ENCODE measurements at places on chromosomes 13 and 19.

DNA sequence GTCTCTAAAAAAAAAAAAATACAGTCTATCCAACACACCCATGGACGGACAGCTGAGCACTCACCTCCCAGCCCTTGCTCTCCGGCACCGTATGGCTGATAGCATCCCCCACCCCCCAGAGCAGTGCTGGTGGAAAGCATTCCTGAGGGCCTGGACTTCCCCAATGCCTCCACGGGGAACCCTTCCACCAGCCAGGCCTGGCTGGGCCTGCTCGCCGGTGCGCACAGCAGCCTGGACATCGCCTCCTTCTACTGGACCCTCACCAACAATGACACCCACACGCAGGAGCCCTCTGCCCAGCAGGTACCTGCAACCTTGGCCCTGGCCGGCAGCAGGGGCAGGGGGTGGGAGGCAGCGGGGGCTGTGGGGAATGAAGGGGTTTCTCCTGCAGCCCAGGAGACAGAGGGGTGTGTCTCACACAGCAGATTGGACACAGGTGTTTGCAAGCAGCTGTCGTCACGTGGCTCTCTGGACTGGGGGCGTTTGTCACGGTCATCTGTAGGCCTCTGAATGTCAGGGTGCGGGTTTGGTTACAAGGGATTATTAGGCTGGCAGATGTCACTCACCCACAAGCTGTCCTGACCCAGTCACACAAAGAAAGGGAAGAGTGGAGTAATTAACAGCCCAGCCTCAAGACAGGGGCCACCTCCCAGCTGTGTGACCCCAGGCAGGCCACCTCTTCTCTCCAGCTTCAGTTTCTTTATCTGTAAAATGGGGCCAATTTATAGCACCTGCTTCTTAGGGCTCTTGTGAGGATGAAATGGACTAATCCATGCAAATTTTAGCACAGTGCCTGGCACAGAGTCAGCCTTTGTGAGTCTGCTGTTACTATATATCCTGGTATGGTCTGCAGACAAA is 19.3 kb downstream of the PLD3 start:
- no peak overlapping the region for H3K27ac ChIP-seq
- no peak for DNase-seq
- H3K27me3 ChIP-seq: no peaks in the 10 kb centered on the region
- peaks cover 24% of the 10 kb centered on the region for H3K36me3 ChIP-seq

DNA sequence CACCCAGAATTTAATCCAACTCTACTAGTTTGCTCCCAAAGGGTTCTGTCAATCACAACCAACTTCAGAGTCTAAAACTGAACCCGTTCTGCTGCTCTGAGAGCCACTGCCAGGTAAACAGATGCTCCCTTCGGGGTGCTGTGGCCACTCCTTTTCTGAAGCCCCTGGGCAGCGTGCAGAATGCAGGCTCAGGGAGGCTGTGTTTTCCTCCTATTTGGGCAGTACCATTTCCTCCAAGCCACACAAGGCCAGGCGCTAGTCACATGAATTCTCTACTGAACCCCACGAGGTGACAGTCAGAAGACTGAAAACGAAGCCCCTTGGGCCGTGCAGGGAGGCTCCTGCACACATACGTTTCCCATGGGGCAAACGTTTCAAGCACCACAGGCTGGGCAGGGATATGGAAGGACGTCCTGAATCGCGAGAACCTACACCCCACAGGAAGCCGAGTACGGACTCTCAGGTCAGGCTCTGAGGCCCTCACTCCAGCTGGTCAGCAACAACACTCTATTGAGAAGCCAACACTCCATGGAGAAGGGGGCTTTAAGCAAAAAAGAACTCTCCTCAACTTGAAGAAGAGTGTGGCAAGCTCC is 71.8 kb downstream of the CCDC70 start:
- no peaks in the 10 kb centered on the region for H3K4me1 ChIP-seq
- H3K4me3 ChIP-seq: no peak overlapping the region
- no peak for DNase-seq
- no peak overlapping the region for H3K27ac ChIP-seq
- H3K36me3 ChIP-seq: no peaks in the 10 kb centered on the region

DNA sequence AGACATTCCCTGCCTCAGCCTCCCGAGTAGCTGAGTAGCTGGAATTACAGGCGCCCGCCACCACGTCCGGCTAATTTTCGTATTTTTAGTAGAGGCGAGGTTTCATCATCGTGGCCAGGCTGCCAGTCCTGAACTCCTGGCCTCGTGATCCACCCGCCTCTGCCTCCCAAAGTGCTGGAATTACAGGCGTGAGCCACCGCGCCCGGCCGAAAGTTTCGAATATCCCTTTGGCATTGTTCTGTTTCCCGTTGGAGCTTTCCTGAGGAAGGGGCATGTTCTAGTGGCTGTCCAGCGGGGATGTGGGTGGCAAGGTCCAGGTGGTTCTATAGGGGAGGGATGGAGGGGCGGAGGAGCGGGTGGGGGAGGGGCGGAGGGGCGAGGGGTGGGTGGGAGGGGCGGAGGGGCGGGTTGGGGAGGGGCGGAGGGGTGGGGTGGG is 2.1 kb upstream of the BSG start:
- peaks cover 28% of the 10 kb centered on the region for H3K4me1 ChIP-seq
- no peak overlapping the region for H3K4me3 ChIP-seq
- H3K36me3 ChIP-seq: no peaks in the 10 kb centered on the region
- DNase-seq: no peak
- no peaks in the 10 kb centered on the region for H3K27me3 ChIP-seq
- H3K27ac ChIP-seq: no peak overlapping the region

- H3K27me3 ChIP-seq: no peaks in the 10 kb centered on the region
- H3K4me3 ChIP-seq: no peak overlapping the region
Observed at GRCh38 chr13:60013166-60013565, 150.6 kb downstream of the DIAPH3 start.

GRCh38 chr19:31357315-31357673 is 8.1 kb upstream of the TSHZ3 start:
- H3K27ac ChIP-seq: no peak overlapping the region
- H3K27me3 ChIP-seq: no peaks in the 10 kb centered on the region
- no peak for DNase-seq
- peaks cover 5% of the 10 kb centered on the region for H3K4me1 ChIP-seq

DNA sequence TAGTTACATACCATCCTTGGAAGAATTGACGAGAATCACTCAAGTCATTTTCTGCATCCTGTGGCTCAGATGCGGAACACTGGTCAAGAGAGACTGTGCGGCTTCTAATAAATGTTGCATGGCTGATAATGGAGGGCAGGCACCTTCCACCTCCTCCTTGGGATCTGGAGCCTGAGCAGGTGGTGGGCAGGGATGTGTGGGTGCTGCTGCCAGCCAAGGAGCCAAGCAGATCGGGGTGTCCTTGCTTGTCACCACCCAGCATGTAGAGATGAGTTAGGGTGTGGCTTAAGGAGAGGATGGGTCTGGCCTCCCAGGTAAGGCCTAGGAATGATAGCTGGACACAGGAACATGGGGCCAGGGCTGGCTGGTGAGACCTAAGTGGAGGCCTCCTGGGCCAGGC is 17.5 kb downstream of the GPI start:
- peaks cover 51% of the 10 kb centered on the region for H3K36me3 ChIP-seq
- H3K4me1 ChIP-seq: no peaks in the 10 kb centered on the region
- no peak overlapping the region for H3K27ac ChIP-seq
- H3K27me3 ChIP-seq: no peaks in the 10 kb centered on the region
- H3K4me3 ChIP-seq: no peak overlapping the region

DNA sequence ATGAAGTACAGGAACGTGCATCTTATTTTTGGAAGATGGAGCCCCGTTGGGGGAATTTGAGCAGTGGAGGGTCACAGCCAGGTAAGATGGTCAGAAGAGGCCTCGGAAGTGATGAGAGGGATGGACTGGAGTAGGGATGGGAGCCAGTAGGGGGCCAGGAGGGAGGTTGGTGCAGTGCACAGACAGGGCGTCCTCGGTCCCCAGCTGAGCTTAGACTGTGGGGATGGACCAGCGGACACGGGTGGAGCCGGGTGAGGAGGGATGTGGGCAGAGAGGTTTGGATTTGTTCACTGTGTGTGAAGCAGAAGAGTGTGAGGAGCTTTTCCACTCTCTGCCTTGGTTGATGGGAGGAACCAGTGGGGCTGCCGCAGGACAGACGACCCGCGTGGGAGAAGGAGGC is 10.6 kb downstream of the RPS9 start:
- H3K27me3 ChIP-seq: no peaks in the 10 kb centered on the region
- no peak for DNase-seq
- peaks cover 22% of the 10 kb centered on the region for H3K36me3 ChIP-seq
- no peak overlapping the region for H3K27ac ChIP-seq

DNA sequence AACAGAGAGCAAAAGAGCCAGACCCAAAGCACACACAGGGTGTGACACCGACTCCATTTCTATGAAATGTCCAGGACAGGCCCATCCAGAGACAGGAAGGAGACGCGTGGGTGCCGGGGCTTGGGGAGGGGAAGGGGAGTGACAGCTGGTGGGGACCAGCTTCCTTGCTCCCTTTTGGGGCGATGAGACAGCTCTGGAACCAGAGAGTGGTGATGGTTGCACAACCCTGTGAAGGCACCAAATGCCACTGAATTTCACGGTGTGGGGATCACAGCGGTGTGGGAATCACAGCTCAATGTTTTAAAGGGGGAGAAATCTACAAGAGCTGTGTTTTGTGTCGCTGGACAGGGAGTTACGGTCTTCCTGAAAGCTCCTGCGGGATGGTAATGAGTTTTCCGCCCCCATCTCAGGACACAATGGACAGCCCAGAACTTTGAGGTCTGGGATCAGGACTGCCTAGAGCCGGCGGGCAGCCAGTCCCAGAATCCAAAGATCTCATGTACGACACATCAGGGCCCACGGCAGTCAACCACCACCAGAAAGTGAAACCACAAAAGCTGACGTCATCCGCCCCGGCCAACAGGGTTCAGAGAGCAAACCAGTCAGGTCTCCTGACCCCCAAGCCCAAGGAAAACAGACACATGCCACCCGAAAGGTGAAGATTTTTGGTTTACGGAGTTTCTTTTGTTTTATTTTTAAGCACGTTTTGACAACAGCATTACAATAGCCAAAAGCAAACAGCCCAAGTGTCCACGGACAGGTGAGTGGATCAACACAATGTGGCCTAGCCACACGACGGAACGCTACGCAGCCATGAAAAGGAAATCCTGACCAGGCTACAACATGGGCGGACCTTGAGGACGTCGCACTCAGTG is 7.3 kb downstream of the SGTA start:
- H3K27ac ChIP-seq: peak overlapping the region; percentile 51
- DNase-seq: no peak
- no peak overlapping the region for H3K4me3 ChIP-seq
- peaks cover 8% of the 10 kb centered on the region for H3K4me1 ChIP-seq
- H3K36me3 ChIP-seq: no peaks in the 10 kb centered on the region
- no peaks in the 10 kb centered on the region for H3K27me3 ChIP-seq

DNA sequence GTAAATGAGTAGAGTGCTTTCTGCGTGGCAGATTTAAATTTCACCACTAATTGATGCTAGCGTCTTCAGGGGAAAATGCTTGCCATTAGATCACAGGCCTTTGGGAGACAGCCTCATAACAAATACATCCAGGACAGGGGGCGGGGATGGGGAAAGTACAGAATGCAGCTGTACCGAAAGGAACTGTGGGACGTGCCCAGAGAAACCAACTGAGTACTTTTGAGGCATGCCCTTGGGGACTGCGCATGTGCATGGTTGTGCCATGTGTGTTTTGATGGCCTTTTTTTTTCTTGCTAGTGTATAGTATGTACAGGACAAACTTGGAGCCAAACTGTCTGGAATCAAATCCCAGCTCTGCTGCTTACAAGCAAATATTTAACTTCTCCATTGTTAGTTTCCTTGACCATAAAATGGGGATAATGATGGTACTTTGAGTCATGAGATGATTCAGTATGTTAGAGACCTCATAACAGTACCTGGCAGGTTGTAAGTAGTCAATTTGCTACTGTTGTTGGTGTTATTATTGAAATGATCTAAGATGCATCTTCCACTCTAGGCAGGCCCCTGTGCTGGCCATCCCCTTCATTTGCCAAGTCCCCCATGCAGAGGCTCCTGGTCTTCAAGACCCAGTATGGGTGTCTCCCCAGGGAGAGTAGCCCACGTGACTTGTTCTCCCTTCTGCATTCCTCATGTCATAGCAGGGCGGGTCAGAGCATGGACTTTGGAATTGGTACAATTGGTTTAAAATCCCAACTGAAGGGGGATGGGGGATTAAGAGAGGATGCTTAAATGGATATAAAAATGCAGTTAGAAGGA is 68.3 kb upstream of the NPAS1 start:
- H3K4me1 ChIP-seq: peaks cover 23% of the 10 kb centered on the region
- H3K27ac ChIP-seq: no peak overlapping the region
- no peaks in the 10 kb centered on the region for H3K36me3 ChIP-seq
- no peak for DNase-seq
- H3K4me3 ChIP-seq: no peak overlapping the region

DNA sequence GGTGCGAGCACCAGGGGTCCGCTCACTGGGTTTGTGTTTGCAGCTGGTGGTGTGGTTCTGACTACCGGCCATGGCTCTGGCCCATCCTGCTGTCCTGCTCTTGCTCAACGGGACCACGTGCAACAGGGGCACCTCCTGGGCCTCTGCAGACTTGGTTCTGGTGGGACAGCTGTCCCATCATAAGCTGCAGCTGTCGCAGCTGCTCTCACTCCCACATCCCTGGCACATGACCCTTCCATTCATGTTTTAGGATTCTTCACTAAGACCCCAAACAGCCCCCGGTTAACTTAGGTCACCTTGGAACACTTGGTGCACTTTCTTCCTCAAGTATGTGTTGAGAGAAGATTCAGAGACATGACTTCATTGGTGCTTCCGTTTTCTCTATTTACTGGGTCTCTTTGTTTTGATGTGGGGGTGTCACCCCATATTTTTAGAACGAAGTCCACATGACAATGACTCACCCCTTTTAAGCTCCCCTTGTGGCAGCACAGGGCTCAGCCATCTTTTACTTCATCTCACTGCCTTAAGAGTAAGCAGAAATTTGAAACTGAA is 68.4 kb upstream of the ARHGEF7 start:
- no peaks in the 10 kb centered on the region for H3K27me3 ChIP-seq
- no peaks in the 10 kb centered on the region for H3K4me1 ChIP-seq
- no peak for DNase-seq
- no peak overlapping the region for H3K4me3 ChIP-seq

DNA sequence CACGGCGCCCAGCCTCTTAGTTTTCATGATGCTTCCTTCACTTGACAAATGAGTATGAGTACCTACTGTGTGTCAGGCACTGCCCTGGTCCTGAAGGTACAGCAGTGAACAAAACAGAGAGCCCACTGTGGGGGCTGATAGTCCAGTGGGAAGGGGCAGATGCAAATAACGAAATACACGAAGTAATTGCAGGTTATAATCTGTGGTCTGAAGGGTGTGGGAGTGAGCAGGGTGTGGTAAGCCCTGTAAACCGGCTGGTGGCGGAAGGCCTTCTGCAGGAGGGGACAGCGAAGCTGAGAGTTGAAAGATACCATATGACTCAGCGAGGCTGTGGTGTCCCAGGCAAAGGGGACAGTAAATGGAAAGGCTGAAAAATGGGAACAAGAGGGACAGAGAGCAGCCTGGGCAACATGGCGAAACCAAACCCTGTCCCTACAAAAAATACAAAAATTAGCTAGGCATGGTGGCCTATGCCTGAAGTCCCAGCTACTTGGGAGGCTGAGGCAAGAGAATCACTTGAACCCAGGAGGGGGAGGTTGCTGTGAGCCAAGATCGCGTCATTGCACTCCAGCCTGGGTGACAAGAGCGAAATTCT is 60.5 kb downstream of the MAP4K1 start:
- H3K4me1 ChIP-seq: peaks cover 9% of the 10 kb centered on the region
- DNase-seq: no peak
- H3K27me3 ChIP-seq: no peaks in the 10 kb centered on the region
- H3K4me3 ChIP-seq: no peak overlapping the region
- H3K27ac ChIP-seq: no peak overlapping the region
- H3K36me3 ChIP-seq: no peaks in the 10 kb centered on the region
